ENCODE measurements at places on chromosomes 2 and 18. TPM values are rescaled to one million over a fixed set of nuclear protein-coding genes. Genes with fewer than 3 reads are reported as not detected.

The WDR7 gene
- total RNA-seq: 20.6 TPM

The CYP26B1 gene
- not detected for total RNA-seq

The SNED1 gene
- total RNA-seq: 1.8 TPM

The NT5DC4 gene
- total RNA-seq: not detected

The CNTNAP5 gene
- total RNA-seq: not detected

The DNAJC27 gene
- total RNA-seq: 4.4 TPM

The CFAP221 gene
- total RNA-seq: not detected

The SGPP2 gene
- total RNA-seq: 7.6 TPM

The RAMP1 gene
- 0.63 TPM for total RNA-seq

The CROCC2 gene
- not detected for total RNA-seq

The DQX1 gene
- total RNA-seq: 0.83 TPM

The REG3A gene
- not detected for total RNA-seq

The NYAP2 gene
- total RNA-seq: not detected

The SERPINB13 gene
- total RNA-seq: not detected

DNA sequence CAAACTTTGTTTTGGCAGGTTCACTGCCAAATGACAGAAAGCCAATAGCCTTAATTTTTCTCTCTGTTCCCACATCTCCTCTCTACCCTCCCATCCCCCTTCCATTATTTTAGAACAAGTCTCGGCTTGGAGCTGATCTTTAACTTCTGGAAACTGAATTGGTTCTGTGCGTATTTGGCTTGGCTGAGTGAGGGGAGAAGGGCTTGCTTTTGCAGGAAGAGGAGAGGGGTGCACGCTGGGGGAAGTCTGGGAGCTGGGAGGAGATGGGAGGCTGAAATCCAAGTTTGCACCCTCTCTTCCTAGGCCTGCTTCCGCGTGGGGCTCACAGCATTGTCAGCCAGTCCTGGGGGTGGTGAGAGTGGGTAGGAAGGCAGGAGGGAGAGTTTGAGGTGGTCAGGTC is 176.1 kb upstream of the SPRED2 start:
- DNase-seq: no peak

GRCh38 chr2:66862885-66863650 is 428.1 kb downstream of the MEIS1 start:
- DNase-seq: no peak

- DNase-seq: no peak
Observed at GRCh38 chr2:187415449-187415848, 32.6 kb downstream of the CALCRL start.

DNA sequence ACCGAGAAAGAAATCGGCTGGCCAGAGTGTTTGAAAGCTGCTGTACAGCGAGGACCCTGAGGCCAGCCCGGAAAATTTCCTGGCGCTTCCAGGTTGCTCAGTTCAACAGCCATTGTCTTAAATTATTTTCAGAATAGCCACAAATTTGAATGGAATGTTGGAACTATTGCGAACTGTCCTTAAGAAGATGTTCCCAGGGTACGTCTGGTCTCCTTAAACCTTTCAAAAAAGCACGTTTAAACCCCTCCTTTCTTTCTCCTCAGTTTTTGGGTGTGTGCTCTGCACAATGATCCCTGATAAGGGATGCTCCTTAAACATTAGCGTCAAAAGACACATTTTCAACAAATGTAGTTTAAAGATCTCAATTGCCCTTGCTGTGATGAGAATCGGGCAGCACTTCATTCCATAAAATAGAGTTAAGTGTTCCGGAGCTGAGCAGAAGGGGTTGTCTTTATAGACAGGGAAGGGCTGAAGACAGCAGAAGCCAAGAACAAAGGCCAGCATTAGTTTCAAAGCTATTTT is 14.5 kb upstream of the LPIN2 start:
- DNase-seq: no peak

DNA sequence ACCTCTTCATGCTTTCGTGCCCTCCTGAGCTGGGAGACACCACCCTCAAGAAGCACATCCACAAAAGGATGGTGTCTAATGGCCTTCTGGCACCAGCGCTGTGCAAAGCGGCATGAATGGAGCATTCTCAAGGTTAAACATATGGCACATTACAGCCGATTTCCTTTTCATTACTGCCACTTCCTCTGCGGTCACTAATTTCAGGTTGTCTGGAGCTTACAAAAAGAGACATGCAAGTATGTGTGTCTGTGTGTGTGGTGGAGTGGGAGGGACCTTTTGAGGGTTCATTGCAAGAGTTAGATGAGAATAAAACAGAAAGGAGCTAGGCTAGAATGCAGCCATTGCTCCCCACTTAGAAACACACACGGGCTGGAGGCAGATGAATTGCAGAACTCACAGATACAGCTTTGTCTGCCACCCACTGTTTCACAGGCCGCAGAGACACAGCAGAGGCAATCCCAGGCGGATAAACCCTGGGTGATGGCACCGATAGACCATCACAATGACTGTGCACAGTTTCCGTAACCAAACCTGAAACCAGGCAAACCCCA is 76.0 kb downstream of the TGIF1 start:
- DNase-seq: peak; percentile 9

DNA sequence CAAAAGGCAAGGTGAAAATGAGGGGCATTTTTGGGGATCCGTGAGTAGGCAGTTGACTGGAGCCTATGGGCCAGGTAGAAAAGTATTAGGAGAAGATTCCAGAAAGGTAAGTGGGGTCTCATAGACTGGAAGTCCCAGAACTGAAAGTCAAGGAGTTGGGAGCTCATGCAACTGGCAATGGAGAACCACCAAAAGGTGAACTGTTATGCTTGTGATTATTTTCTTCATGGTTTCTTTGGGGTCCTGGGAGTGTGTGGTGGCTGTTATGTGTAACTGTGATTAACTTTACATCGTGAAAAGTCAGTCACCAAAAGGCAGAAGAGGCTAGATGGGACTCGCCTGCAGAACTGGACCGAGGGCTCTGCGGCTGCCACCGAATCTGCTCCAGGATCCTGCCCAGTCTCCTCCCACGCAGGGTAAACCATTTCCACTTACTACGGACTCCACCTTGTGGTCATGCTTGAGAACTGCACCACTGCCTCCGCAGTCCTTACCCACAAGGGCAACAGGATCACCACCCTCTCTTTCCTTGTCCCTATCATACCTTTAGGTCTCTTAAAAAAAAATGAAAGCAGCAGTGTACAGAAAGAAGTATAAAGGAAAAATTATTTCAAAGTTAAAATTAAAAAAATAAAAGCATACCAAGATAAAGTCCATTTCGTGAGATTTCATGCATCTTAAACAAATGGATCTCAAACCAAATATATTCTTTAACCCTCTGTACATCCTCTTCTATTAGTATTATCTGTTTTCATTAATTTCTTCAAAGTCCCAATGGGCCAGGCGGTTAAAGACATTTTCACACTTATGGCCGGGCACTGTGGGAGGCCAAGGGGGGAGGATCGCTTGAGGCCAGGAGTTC is 15.6 kb upstream of the CEP68 start:
- DNase-seq: peak; percentile 66

GRCh38 chr2:189698020-189698887 is 23.8 kb downstream of the ANKAR start:
- DNase-seq: peak; percentile 46

- DNase-seq: peak; percentile 1
Observed at GRCh38 chr2:151827564-151828142, 568 bp downstream of the ARL5A start.

DNA sequence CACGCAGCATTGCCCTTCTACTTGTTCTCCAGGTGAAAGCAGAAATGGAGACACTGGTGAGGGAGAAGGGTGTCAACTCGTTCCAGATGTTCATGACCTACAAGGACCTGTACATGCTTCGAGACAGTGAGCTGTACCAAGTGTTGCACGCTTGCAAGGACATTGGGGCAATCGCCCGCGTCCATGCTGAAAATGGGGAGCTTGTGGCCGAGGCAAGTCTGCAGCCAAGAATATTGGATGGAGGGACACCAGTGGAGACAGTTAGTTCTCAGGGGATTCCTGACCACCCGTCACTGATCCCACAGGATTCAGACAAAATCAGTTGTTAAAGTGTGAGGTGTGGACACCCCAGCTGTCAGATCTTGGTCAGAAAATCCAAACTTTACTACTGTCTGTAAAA is 43.2 kb upstream of the MAPRE3 start:
- no peak for DNase-seq

GRCh38 chr18:2348003-2348402 is 223.3 kb downstream of the METTL4 start:
- no peak for DNase-seq

- no peak for DNase-seq
Observed at GRCh38 chr2:239775623-239776435, 249.3 kb downstream of the NDUFA10 start.

GRCh38 chr2:50777954-50778353 is 254.0 kb downstream of the NRXN1 start:
- DNase-seq: no peak

DNA sequence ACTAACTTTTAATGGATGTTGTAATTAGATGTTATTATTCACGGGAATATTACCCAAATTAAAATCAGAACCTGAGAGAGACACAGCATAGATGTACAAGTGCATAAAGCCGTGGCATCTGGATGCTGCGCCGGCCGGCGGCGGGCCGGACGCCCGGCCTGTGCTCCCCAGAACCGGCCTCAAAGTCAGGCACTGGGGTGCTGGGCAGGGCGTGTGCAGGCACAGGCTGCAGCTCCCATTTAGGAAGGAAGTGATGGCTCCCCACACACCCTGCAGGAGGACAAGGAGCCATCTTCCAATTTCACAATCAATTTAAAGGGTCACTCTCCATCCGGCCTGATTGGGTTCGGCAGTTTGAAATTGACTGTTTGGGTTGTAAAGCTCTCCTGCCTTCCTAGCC is 367.7 kb upstream of the SALL3 start:
- DNase-seq: no peak

GRCh38 chr2:216735668-216736067 is 40.3 kb upstream of the IGFBP5 start:
- DNase-seq: no peak

GRCh38 chr2:54613794-54614257 is 109.6 kb upstream of the EML6 start:
- DNase-seq: no peak

DNA sequence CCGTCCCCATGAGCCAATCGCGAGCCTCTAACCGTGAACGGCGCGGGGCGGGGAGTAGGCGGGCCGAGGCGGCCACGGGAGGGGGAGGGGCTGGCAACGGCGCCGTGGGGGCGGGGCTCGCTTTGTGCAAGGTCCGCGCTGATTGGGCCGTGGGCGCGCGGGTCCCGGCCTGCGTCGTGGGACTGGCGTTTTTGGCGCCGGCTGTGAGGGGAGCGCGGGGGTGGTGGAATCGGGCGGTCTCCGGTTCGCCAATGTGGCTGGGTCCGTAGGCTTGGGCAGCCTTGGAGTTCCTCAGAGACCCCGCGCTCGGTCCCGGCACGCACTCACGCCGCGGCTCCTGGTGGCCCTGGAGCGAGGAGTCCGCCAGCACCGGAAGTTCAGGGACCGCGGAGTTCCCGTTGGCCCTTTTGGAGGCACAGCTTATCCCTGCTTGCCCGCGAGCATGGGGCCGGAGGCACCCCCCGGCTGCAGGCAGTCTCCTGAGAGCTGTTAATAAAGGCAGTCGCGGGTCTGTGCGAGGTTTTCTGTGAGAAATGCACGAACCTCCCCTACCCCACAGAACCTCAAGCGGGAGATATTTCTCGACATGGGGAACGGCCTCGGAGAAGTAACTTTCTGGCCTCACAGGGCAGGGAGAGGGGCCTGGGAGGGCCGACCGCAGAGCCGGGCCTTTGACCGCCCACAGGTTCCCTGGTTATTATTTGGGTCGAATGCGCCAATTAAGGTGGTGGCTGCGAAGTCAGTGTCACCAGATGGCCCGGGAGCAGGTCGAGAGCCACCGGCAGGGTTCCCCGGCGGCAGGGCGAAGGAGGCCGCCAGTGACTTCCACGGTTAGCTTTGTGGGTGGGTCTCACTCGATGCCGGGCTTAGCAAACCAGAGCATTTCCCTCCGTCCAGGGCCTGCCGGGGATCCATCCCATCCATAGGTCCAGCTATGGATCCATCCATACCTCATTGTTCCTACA is 574 bp upstream of the NCL start:
- peak; percentile 96 for DNase-seq

DNA sequence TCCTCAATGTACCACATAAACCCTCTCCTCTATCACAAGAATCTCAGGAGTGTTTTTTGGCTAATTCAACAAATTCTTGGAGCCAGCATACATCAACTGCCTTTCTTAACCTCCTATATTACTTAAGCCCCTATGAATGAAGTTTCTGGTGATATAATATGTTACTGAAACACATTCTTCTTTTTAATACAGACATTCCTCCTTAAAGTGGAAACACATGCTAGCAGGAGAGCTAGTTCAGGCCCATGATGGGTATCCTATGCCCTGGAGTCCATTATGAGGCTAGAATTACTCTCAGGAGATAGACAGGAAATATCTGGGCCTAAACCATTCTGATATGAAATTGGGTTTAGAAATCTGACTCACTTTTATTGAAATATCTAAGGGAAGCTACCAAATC is 26.6 kb upstream of the RMDN2 start:
- no peak for DNase-seq

GRCh38 chr18:35178260-35178659 is 62.6 kb upstream of the ZNF397 start:
- DNase-seq: no peak

DNA sequence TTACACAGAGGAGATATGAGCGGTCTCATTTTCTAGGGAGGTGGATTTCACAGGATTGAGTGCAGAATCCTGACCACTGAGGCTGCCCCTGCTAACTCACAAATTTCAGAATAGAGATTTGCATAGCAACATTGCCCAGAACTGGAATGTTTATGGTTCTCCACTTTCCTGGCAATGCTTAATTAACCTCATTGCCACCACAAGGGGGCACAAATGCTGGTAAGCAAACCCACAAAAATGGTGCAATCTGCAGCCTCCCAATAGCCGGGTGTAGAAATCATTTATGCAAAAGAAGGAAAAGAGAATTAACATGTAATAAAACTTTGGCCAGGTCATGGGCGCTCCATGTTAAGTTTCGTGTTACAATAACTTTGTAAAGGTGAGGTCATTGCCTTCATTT is 112.4 kb downstream of the CYRIA start:
- DNase-seq: no peak

GRCh38 chr2:126971481-126972278 is 73.0 kb downstream of the TEX51 start:
- DNase-seq: peak; percentile 40

DNA sequence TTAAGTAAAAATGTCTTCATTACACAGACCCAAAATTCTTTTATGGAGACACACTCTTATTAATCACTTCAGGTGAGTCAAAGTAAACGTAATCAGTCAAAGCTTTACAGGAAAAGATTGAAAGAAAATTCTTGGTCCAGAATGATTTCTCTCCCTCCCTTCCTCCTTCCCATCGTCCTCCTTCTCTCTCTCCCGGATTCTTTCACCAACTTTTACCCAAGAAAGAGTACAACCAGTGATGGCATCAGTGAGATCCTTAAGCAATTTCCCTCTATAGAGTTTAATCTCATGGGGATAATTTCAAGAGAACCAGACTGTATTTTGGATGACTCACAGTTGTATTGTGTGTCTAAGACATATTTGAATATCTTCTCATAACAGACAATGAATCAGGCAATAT is 258.1 kb downstream of the ALK start:
- DNase-seq: no peak

GRCh38 chr2:128640845-128641360 is 322.2 kb upstream of the HS6ST1 start:
- no peak for DNase-seq
